SHP77 (cell line): ENCODE measurements at places on chromosomes 2 and 18.
A peak's percentile ranks its signal among the peaks of the same experiment; 100 is the strongest.

DNA sequence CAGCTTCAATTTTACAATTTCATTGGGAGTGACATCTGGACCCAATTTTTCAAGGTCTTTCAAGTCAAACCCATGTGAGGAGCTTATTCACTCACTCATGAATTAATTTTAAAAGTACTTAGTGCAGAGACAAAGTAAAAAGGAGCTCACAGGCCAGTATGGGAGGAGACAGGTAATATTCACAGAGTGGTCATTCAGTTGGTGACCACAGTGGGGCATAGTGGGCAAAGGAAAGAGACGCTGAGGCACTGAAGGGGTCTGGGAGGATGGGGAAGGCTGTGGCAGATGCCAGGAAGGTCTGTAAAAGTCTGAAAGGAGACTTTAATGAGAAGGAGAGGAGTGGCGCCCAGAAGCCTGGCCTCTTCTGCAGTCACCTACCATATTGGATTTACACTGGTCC, 76.0 kb downstream of the CD8B2 start:
- DNase-seq, result no peak

DNA sequence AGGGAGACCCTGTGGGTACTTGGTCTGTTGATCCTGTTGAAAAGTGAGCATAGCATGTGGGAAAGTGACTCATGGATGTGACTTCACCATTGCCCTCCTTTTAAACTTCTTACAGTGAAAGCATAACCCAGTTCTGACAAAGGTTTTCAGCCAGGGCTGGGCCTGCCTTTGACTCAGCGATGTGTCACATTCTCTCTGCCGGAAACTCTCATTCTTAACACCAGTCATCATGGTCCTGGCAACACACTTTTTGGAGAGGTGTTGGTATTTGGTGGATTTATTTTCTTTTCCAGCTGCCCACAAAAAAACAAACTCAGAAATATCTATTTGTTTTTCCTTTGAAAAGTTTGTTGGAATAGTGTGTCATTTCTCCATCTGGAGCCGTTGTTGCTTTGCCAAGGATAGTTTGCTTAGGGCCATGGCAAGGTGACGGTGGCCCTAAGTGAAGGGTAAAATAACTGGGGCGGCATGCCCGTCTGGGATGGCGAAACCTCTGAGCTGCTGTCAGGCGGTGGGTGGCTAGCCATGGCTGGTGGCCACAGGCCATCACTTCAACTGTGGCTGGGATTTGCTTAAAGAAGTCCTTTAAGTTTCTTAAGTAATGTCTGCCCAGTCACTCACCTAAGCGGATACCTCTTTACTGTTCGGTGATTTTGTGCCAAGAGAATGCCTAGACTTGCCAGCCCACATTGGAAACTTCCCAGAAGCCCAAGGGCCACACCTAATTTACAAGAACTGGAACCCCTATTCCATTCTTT, 123.3 kb downstream of the LTBP1 start:
- no peak for DNase-seq

DNA sequence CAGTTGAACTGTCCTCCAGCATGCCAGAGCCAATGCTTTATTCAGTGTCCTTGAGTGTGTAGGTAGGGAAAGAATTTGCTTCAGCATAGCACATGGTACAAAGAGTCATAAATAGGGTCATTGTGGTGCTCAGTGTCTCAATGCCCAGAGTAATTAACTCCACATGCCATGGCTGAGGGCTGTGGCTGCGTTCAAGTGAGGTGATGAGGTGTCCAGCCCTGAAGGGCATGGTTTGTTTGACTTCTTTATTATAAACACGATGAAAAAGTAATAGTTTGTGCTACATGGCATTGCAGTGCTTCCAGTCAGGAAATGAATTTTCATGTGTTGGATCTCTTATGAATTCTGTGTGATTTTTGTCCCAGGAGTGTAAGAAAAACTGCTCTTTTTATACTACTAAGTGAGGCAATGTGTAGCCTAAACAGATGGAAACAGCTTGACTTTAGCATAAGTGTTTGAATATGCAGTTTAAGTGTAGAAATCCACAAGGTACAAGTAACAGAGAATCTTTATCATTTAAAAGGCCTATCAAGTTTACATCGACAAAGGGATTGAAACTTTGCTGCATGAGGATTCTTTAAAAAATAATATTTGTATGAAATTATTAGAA, 507.9 kb upstream of the CDH2 start:
- no peak for DNase-seq

DNA sequence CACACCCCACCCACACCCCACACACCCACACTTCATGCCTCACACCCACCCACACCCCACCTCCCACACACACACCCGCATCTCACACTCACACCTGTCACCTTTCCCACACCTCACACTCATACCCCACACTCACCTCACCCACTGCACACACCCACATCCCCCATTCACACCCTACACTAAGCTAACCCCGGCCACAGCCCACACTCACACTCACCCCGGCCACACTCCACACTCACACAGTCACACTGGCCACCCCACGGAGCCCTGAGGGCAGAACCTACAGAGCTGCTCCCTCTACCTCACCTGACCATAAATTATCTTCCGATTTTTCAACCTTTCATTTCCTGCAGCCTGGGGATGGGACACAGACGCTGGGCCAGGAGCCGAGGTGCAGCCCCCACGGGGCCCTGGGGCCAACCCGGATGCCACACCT, 241.3 kb downstream of the HDAC4 start:
- DNase-seq, result no peak

- DNase-seq, result no peak
Measured at GRCh38 chr2:179455172-179455524, 190.5 kb upstream of the SESTD1 start.

DNA sequence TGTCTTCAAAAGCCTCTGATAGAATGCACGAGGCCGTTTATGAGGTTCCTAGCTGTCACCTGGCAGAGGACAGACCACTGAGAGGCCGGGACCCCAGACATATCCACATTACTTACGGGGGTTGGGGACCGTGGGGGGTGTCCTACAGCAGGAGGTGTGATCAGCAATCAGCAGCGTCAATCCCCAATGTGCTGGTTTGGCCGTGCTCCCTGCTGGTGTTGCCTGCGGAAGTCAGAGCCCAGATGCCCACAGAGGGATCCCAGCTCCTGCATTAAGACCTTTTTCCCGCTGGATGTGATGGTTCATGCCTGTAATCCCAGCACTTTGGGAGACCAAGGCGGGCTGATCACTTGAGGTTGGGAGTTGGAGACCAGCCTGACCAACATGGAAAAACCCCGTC, 20.8 kb upstream of the SP5 start:
- DNase-seq, result no peak

GRCh38 chr2:174771631-174772471, 7.6 kb upstream of the CHRNA1 start:
- DNase-seq, result peak; percentile 64

DNA sequence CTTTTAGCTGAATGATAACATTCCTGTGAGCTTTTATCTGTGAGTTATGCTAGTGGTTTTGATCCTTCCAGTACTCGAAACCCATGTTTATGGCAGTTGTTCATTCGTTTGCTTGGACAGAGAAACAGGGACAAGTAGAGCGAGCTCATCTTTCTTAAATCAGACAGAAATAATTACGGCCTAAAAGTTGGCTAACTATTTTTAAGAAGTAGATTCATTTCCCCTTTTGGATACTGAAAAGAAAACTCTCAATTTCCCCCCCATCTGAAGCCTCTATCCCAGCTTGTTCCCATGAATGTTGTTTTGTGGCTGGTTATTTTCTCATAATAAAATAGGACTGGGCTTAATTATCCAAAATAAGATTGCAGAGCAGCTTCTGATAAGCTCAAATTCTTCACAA, 67.1 kb downstream of the ANTXR1 start:
- DNase-seq, result no peak

DNA sequence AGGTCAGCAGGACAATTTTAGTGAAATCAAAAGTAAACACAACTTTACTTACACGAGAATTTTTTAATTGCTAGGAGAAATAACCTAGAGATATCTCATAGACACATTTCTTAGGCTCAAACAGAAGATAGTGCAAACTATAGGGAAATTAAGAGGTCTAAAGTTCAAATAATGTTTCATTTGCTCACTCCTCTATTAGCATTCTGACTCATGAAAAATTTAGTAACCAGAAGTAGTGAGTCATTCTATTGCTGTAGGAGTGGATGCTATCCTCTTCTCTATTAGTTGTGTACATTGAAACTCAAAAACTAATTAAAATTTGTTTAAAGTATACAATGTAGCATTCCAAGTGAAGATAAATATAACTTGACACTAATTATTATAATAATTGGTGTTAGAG, 908.3 kb upstream of the TMEFF2 start:
- no peak for DNase-seq

- peak; percentile 55 for DNase-seq
Measured at GRCh38 chr2:20538308-20539132, 91.6 kb downstream of the RHOB start.

DNA sequence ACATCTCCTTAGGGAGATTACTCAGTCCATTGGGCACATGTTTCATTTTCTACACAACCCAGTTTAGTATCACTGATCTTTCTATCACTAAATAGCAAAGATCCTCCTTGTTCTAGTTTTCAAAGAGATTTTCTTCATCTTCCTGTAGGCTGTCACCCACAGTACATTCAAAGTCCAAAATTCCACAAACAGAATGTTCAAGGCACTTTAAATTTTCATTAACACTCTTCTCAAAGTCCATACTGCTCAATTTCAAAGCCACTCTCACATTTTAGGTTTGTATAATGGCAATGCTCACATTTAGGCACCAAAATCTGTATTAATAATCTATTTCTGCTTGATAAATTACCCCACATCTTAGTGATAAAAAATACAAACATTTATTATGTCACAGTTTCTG, 152.8 kb downstream of the FSIP2 start:
- no peak for DNase-seq

GRCh38 chr18:69840001-69840400, 107.7 kb downstream of the CD226 start:
- no peak for DNase-seq
